ELR (cell line): ENCODE measurements at places on chromosomes 7 and 10.
A peak's percentile ranks its signal among the peaks of the same experiment; 100 is the strongest.

DNA sequence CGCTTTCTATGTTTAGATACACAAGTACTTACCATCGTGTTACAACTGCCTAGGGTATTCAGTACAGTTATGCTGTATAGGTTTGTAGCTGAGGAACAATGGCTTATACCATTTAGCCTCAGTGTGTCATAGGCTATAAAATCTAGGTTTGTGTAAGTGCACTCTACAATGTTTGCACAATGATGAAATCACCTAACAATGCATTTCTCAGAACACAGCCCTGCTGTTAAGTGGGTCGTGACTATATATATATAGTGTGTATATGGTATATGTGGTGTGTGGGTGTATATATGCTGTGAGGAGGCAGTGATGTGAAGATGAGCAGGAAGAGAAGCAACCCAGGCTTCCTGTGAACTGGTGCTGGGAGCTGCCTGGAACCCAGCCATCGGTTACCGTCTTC lies 65.6 kb upstream of the MKI67 start:
- no peak for DNase-seq

GRCh38 chr7:105587909-105588635 lies 6.8 kb upstream of the EFCAB10 start:
- DNase-seq: peak; percentile 27

- no peak for DNase-seq
Measured at GRCh38 chr7:19101472-19101871, 16.0 kb downstream of the TWIST1 start.

- DNase-seq: peak; percentile 31
Measured at GRCh38 chr7:141731476-141732149, 6.5 kb upstream of the SSBP1 start.
